NCI-H2171 treated with DMSO at 0.1 percent for 48 hours (cell line): ENCODE measurements at places on chromosomes 13 and 19.
A peak's percentile ranks its signal among the peaks of the same experiment; 100 is the strongest.

DNA sequence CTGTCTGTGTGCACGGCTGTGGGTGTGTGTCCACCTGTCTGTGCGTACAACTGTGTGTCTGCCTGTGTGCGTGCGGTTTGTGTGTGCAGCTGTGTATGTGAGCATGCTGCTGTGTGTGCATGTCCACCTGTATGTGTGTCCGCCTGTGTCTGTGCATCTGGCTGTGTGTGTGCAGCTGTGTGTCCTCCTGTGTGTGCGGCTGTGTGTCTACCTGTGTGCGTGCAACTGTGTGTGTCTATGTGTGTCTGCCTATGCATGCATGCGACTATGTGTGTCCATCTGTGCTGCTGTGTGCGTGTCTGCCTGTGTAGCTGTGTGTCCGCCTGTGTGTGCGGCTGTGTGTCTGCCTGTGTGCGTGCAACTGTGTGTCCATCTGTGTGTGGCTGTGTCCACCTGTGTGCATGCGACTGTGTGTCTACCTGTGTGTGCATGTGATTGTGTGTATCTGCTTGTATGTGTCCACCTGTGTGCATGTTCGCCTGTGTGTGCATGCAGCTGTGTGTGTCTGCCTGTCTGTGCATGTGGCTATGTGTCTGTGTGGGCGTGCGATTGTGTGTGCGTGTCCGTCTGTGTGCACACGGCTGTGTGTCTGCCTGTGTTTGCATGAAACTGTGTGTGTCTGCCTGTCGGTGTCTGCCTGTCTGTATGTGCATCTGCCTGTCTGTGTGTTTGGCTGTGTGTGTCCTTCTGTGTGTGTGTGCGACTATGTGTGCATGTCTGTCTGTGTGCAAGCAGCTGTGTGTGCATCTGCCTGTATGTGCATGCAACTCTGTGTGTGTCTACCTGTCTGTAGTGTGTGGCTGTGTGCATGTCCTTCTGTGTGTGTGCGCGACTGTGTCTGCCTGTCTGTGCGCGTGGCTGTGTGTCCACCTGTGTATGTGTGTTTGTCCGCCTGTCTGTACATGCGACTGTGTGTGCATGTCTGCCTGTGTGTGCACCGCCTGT is 57.1 kb upstream of the C13orf46 start:
- no peak for DNase-seq

GRCh38 chr13:56173346-56173745 is 967.4 kb upstream of the PRR20A start:
- no peak for DNase-seq

DNA sequence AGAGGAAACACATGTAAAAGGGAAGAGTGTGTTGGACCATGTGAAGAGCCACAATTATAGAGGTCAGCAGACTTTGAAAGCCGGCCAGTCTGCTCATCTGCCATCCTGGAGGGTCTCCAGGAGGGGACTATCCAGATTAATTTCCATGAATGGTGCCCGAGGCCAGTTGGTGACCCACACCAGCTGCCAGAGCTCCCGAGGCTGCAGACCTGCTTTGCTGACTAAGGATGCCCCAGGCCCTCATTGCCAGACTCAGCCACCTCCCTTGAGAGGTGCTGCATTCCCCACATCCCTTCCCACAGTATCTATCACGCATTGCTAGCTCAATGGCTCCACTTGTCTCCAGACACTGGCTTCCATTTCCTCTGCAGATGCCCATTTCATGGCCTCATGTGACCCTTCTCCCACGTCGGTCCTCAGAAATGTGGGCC is 110.3 kb downstream of the NALCN start:
- no peak for DNase-seq

DNA sequence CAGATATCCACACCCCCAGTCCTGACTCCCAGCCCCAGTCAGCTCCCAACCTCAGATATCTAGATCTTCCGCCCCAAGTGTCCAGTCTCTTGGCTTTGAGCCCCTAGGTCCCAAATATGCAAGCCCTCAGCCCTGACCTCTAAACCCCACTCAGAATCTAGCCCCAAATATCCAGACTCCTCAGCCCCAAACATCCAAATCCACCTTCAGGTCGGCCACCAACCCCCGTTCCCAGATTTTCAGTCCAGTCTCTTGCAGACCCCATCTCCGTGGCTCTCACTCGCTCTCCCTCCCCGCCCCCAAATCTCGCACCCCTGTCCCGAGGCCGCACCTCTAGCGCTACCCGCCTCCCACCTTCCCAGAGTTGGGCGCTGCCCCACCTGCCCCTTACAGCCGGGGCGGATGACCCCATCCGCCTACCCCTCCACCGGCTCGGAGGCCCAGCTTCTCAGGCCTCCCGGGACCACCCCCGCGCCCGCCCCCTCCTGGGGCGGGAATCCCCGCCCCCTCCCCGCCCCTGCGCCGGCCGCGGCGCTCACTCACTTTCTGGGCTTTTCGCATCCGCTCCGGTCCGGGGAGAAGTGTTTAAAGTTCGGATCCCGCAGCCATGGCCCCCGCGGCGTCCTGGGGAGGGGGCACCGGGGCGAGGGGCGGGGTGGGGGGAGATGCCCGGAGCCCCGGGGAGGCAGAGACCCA is 604 bp downstream of the ERFL start:
- no peak for DNase-seq

DNA sequence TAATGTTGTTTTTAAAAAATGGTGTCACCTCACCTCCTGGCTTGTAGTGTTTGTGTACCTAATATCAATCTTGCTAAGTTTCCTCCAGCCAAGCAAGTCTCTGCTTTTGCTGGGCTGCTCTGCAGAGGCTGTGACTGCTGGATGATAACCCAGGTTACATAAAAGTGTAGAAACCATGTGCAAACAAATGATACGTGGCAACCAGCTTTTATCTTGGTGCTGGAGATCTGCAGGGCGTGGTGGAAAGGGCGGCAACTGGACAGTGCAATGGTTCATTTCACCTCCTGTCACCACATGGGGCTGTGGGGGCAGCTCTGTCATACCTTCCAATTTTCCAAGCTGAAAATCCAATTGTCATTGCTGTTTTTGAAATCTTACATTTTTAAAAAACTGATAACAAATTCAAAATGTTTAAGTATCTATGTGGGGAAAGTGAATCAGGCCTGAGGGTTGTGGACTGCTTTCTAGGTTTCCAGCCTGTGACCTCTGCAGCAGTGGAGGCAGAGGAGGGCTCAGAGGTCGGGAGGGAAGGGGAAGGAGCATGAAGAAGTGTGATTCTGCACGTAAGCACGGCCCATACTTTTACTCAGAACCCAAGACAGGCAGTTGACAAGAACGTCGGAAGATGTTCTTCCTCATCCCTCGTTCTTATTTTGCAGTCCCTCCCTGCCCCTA is 9.7 kb downstream of the GPR42 start:
- DNase-seq = no peak

- DNase-seq = no peak
Observed at GRCh38 chr19:11814700-11815035, 595 bp downstream of the ZNF440 start.

- DNase-seq = peak; percentile 67
Observed at GRCh38 chr19:10424011-10424637, 3.8 kb downstream of the PDE4A start.

- no peak for DNase-seq
Observed at GRCh38 chr19:51469162-51469561, 9.2 kb upstream of the CEACAM18 start.

- DNase-seq = no peak
Observed at GRCh38 chr13:89457977-89458376, 1786.8 kb downstream of the SLITRK5 start.

- no peak for DNase-seq
Observed at GRCh38 chr13:107864543-107865317, 350.6 kb downstream of the LIG4 start.

DNA sequence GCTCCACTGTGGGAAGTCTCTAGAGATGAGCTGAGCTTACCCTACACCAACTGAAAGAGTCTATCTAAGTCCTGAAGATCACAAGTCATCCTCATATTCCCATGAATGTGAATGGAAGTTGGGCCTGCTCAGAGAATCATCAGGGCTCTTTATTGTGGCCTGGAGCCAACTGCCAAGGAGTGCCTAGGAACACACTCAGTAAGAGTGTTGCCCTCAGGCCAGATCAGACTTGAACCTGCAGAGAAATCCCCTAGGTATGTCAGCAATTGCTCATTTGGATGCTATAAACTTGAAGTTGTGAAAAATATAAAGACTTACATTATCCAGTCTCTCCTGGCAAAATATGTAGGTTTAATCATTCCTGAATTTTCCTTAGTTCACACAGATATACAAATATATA is 1070.2 kb downstream of the EFNB2 start:
- no peak for DNase-seq

DNA sequence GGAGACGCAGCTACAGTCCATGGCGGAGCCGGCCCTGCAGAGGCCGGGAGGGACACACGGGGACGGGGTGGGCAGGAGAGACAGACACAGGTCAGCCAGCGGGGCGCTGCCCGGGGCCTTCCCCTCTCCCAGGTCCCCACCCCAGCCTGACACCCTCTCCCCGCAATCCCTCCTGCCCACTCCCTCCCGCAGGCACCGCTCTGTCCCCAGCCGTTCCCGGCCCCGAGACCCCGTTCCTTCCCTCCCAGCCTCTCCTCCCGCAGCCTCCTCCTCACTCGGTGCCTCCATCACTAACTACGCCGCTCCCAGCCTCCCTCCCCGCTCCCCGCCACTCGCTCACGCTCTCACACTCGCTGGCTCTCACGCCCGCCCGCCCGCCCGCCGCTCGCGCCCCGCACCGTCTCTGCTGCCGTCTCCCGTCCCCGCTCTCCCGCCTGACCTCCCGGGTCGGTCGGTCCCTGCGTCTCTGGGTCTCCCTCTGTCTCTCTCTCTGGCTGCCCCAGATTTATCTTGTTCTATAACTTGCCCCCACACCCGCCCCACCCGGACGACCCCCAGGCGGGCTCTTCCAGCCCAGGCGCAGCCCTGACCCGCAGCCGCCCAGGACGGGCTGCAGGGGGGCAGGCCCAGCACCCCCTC is 15.2 kb downstream of the ERFL start:
- no peak for DNase-seq

- no peak for DNase-seq
Observed at GRCh38 chr13:26503826-26504594, 53.5 kb upstream of the WASF3 start.

GRCh38 chr13:23087880-23088279 is 92.9 kb upstream of the SGCG start:
- no peak for DNase-seq

DNA sequence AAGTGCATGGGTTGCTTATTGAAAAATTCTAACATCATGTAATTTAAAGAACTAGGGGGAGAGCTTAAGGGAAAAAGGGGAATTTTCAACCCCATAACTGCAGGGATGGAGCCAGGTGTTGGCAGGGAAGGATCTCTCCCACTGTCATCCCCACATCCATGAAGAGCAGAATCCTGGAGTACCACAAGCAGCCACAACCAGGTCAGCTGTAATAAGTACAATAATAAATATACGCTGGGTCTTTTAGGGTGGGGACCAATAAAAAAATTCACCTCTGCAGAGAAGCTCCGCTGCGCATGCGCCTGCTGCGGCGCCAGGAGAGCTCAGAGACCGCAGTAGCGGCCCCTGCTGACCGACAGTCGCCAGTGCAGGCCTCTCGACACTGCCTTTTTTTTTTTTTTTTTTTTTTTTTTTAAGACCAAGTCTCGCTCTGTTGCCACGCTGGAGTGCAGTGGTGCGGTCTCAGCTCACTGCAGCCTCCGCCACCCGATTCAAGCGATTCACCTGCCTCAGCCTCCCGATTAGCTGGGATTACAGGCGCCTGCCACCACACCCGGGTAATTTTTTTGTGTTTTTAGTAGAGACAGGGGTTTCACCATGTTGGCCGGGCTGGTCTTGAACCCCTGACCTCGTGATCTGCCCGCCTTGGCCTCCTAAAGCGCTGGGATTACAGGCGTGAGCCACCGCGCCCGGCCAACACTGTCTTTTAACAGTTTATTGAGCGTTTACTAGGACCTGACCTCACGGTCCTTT is 2.5 kb upstream of the EEF2 start:
- DNase-seq = peak; percentile 85

DNA sequence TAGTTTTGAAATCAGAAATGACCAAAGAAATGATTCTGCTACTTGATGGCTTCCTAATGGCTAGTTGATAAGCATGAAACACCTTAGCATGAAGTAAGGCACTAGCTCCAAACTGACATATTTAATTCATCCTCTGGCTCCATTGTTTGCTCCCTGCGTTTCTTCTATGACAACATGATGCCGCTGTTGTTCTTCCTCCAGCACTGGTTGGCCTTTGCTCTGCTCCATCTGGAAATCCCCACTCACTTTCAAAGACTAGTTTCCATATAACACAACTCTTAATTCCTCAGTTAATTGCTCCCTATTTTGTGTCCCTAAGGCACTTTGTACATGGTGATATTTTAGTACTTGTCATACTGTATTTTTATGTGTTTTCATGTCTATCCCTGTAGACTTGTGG is 151.6 kb downstream of the GPC6 start:
- no peak for DNase-seq

DNA sequence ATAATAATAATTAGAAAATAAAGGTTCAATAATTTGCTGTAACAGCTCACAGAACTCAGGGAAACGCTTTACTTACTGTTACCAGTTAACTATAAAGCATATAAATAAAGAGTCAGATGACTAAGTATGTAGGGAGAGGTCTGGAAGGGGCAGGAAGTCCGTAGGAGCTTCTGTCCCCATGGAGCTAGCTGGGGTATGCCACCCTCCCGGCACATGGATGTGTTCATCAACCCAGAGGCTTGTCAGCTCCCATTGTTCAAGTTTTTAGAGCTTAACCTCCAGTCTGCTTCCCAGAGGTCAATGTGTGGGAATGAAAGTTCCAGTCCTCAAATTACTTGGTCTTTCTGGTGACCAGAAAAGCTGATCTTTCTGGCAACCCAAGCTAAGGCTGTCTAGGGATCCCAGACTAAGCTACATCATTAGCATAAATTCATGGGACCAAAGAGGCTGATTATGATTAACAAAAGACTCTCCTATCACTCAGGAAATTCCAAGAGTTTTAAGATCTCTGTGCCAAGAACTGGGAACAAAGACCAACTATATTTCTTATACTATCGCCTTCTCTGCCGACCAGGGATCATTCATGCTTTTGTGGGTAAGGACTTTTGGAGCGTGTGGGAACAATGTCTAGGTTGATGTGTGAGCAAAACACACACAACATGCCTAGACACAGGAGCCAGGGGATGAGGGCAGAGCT is 31.7 kb upstream of the ZNF507 start:
- no peak for DNase-seq
